ENCODE measurements at places on chromosomes 1 and 21.

DNA sequence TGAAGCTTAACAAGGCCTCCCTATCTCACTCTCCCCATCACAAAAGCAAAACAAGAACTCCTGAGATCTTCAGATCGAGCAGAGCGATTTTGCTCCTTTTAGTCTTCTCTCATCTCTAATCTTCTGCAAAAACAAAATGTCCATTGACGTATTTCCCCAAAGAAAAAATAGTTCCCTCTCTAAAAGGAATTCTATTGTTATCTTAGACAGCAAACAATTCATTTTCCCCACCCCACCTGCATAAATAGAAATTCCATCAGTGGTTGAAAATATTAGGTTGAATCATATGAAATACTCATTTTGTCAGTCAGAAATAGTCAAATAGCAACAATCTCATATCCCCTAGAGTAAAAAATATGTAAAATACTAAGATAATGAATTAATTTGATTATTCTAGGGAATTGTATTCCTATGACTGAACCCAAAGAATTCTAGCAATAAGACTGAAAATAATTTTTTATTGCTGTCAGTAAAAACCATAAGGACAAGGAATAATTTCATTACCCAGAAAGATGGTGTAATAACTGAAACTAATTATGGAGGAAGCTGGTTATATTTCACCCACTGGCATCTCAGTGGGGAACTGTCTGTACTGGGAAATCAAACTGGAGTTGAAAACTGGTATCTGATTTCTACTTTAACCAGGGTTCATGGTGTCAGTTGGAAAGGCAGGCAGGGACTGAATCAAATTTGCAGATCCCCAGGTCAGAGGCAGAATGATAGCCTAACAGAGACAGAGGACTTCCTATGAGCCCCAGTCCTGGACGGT is 51.3 kb downstream of the RHOU start:
- DNase-seq = no peak

GRCh38 chr21:44391345-44392091 is 38.1 kb downstream of the TRPM2 start:
- DNase-seq = no peak

GRCh38 chr1:17340358-17340757 is 31.6 kb upstream of the PADI6 start:
- no peak for DNase-seq

- DNase-seq = no peak
These were observed 44.6 kb upstream of the DNASE2B start for GRCh38 chr1:84353695-84354094.

GRCh38 chr1:16250524-16251251 is 13.7 kb upstream of the CPLANE2 start:
- DNase-seq = no peak

- DNase-seq = no peak
These were observed 37.5 kb downstream of the IGSF21 start for GRCh38 chr1:18144916-18145647.

- DNase-seq = no peak
These were observed 58.2 kb upstream of the ABCG1 start for GRCh38 chr21:42160765-42161164.

- DNase-seq = no peak
These were observed 14.1 kb downstream of the CEP104 start for GRCh38 chr1:3842912-3843311.

DNA sequence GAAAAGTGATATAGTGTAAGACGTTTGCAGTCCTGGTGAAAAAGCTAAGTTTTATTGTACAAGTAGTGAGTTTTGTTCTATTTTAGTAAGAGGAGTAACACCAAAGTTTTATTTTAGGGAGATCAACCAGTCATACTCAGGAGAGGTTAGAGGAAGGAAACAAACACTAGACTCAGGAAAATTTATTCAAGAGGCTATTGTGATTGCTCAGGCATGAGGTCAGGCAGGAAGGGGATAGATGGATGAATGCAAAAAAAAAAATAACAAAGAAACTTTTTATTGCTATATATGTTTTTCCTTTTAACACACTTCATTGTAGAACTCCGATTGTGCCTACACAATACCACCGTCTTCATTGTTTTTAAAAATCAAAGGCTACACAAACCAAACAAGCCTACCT is 189.0 kb downstream of the LYPLAL1 start:
- DNase-seq = no peak

- no peak for DNase-seq
These were observed 94.5 kb downstream of the PTPRU start for GRCh38 chr1:29330856-29331255.

GRCh38 chr1:29237852-29238619 is 1.7 kb downstream of the PTPRU start:
- DNase-seq = no peak

DNA sequence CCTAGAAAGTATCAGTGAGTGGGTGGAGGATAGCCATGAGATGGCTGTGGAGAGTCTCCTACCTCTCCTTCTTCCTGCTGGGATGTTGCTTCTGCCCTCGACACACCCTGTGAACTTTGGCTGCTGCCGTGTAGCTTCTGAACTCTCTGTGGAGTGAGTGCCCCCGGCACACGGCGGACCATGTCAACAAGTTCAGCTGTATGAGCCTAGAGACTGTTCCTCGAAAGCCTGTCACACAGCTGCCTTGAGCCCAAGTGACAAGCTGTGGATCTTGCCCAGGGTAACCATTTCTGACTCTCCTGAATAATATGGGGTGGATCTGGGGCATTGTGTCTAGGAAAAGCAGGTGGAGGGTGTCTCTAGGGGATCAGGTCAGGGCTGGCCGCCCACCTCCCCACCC is 143.2 kb downstream of the NOS1AP start:
- no peak for DNase-seq

DNA sequence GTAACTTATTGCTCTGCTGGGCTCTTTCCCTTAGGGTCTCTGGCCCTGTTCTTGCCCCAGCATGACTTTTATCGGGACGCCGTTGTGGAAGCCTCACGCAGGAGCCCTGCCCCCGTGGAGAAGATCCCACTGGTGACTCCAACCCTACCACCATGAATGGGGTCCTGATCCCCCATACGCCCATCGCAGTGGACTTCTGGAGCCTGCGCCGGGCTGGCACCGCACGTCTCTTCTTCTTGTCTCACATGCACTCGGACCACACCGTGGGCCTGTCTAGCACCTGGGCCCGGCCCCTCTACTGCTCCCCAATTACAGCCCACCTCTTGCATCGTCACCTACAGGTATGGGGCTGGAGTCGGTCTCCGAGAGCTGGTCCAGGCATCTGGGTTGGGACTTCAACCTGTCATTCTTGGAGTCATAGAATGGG is 322 bp downstream of the DCLRE1B start:
- no peak for DNase-seq

DNA sequence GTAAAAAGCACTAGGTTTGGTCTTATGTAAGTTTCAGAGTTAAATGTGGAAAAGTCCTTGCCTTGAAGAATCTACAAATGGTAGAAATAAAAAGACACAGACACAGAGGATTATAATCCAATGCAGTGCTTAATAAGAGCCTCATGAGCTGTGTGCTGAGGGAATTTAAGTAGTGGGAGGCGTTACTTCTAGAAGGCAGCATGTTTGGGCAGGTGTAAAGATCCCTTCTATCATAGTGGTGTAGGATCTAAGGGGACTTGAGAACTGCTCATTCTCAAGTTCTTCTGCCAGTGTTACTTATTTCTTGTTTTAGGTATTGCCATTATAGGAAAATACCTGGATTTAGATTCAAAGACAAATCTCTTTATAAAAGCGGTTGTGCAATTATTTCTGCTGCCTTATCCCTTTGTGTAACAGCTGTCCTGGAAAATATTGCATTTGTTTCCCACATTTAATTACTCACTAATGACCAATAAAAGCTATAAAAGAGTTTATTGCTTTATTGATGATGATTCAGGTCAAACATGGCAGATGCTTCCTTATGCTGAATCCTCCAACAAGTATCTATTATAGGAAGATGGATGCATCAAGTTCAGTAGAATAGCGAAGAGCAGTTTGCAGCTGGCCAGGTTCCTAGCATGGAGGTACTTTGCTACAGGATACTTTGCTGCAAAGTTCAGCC is 132.5 kb upstream of the IVNS1ABP start:
- DNase-seq = no peak

- DNase-seq = no peak
These were observed 495 bp downstream of the PI4KB start for GRCh38 chr1:151326619-151327222.

GRCh38 chr1:223035724-223036478 is 107.1 kb downstream of the TLR5 start:
- DNase-seq = no peak

DNA sequence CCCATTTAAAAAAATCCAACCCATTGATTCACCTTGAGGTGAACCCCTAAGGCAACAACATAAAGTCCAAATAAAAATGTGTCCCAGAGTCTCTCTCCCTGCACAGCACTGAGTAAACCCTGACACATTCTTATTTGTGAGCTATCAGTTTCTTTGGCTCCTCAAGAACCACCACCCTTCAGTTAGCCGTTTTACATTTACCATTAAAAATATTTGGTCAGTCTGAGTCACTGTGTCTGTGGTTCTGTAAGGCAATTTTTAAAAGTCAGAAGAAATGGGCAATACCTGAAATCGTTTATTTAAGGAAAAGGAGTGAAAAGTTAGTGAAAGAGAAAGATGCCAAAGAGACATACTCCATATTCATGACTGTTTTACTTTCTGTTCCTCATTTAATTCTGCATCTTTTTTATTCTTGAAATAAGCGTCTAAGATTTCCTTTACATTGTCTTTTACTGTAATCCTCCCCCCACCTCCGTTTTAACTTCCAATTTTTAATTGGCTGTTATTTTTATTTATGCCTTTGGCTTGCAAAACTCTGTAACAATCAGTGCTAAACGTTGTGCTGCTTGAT is 91.7 kb upstream of the IVNS1ABP start:
- DNase-seq = no peak

DNA sequence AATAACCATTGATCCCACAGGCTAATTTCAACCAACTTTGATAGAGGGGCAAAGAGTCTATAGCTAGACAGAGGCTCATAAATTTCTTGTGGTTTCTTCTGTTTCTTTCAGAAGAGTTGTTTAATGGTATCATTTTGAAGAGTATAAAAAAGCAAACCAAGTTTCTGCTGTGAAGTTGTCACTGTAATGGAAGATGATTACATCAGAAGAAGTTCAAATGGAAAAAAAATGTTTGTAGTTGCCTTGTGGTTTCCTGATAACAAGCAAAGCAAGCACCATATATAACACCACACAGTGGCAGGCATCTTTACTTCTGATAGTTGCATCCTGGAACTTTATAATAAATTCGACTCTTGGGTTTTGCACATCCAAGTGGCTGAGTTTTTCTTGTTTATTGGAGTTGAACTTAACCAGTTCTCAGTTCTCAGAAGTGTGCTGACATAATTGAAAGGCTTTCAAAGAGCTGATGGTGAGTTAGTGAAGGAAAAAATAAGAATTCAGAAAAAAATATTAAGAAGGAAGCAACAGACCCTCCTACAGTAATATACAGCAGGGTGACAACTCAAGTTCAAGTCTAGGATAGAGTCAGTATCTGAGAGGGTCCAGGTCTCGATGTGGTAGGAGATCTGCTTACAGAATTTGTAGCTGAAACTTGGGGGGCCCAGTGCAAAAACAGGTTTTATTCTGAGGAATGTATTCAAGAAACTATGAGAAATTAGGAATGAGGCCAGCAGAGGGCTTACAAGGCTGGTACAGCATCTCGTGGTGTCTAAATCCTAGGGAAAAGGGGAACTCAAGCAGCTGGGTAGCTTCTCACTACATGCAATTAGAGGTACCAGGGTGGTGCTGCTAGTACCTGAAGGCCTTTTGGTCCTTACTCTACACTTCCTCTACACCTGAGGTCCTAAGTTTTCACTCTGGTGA is 123.5 kb downstream of the CRB1 start:
- DNase-seq = no peak

Measured in stimulated activated CD8-positive, alpha-beta memory T cell treated with anti-CD3 and anti-CD28 coated beads, Interleukin-15, amount 100 ng/mL, for 24 hours (primary cell).